Hematopoietic multipotent progenitor cell treated with erythropoietin and hydrocortisone succinate and interleukin-3 and kit ligand, for 8 days (in vitro differentiated cells): ENCODE measurements at places on chromosomes 1 and 21.

- DNase-seq = no peak
Measured at GRCh38 chr1:101105877-101106276, 80.3 kb upstream of the DPH5 start.

DNA sequence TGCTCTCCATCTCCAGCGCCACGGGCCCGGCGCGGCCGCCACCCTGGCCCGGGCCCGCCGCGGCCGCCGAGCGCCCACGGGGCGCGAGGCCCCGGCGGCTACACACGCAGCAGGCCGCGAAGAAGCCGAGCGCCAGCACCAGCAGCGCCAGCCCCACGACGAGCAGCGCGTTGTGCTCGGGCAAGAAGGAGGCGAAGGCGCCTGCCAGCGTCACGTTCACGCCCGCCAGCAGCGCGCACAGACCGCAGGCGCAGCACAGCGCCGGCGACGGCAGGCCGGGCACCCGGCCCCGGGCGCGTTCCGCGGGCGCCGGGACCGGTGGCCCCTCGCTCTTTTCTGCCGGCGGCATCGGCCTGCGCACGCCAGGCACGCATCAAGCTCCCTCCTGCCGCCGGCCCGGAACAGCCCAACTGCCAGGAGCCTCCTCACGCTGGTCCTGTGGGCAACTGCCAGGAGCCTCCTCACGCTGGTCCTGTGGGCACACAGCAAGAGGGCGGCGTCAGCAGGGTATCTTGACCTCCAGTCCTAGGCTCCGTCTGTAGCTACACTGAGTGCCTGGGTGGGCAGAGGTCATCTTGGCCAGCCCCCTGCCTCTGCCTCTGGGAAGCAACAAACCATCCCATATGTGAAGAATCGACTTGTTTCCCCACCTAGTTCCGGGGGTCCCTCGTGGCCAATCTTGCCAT is 18.1 kb downstream of the KNCN start:
- DNase-seq = peak; percentile 16

- no peak for DNase-seq
Measured at GRCh38 chr1:201312298-201312697, 29.0 kb downstream of the PKP1 start.

GRCh38 chr1:21834666-21835065 is 22.6 kb downstream of the LDLRAD2 start:
- DNase-seq = no peak

DNA sequence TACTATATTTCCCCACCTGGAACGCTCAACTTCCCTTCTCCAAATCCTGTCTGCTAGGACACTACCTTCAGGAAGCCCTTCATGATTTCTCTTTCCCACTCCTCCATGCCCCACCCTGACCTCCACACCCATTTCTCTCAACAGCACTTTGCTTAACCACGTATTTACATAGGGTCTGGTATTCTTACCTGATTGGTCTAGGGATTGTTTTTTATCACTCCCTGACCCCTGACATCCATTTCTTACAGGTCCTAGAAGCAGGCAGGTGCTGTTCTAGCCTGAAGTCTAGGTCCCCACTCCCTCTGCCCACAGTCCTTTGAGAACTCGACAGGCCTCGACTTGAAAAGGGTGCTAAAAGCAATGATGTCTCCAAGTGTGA is 47.5 kb downstream of the DMAP1 start:
- no peak for DNase-seq

DNA sequence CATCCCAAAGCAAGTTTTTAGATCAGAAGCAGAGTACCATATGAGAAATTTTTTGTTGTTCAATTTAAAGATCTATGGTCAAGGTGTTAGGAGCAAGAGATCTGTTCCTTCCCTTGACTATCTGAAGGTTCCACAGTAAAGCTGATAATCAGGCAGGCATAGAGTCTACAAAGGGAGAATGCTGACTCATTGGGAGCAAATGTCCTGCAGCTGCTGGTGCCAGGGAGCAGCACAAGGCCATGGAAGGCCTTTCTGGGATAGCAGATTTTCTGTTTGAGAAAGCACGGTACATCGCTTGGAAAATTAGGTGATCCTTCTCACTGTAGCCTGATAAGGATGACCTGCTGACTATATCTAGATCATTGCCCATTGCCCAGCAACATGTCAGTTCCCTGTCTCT is 210.1 kb upstream of the C1orf87 start:
- DNase-seq = peak; percentile 3

GRCh38 chr1:98763488-98764150 is 102.1 kb downstream of the SNX7 start:
- DNase-seq = no peak

DNA sequence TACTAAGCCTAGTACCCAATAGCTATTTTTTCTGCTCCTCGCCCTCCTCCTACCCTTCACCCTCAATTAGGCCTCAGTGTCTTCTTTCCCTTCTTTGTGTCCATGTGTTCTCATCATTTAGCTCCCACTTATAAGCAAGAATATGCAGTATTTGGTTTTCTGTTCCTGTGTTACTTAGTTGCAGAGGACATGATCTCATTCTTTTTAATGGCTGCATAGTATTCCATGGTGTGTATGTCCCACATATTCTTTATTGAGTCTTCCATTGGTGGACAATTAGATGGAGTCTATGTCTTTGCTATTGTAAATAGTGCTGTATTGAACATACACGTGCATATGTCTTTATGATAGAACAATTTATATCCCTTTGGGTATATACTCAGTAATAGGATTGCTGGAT is 106.9 kb upstream of the NR5A2 start:
- DNase-seq = no peak

DNA sequence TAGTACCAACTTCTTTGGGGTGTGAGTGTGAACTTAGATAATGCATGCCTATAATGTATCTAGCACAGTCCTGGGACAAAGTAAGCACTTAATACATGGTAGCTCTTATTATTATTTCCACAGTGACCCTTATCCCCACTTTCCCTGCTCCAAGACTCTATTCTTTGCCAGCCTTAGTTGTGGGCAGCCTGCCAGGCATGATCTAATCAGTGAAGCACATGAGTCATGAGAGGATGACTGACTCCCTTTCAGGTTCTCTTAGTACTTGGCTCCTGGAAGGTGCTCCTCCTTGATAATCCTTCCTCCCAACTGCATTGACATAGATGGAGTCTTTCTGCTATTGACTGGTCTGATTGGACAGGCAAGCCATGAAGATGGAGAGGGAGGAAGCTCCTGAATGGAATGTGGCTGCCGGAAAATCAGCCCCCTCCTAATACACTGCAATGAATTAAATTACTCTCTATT is 17.4 kb upstream of the GNG12 start:
- no peak for DNase-seq

GRCh38 chr1:81869307-81869706 is 68.6 kb downstream of the ADGRL2 start:
- no peak for DNase-seq

- DNase-seq = no peak
Measured at GRCh38 chr1:227740401-227740960, 5.2 kb downstream of the SNAP47 start.

DNA sequence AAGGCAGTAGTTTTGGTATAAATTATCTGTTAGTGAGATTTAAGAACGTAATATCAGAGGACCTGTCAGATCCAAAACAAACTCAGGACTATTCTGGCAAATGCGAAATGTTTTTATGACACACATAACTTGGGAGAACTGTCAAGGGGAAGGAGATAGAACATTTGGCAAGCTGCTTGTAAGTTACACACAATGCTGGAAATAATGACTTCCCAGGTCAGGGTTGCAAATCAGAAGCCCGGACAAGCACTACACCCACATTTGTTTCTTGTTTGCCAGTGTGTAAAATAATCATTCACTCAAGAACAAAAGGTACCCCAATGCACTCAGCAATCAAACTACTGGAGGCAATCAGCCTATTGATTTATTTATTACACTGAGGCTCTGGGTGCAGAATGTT is 354.7 kb downstream of the KCNH1 start:
- no peak for DNase-seq

DNA sequence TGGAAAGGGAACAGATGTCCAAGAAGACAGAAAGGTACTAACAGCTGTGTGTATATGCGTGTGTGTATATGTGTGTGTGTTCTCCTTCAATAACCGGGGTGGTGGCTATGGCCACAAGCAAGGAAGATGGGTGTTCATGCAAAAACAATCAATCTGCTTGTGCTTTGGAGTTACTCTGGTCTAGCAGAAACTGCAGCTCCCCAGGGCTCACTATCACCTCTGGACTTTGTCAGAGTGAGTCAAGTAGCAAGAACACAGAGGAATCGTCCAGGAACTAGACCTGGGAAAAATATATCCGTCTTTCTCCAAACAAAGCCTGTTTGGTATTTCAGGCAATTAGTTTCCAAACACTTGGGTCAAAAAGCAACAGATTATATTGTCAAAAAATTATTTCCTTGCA is 68.6 kb downstream of the GNG12 start:
- no peak for DNase-seq

GRCh38 chr1:28905921-28906666 is 8.3 kb upstream of the EPB41 start:
- DNase-seq = peak; percentile 24

GRCh38 chr1:147238053-147238902 is 4.2 kb upstream of the CHD1L start:
- DNase-seq = no peak

GRCh38 chr1:43372172-43372571 is 4.4 kb upstream of the ELOVL1 start:
- no peak for DNase-seq

DNA sequence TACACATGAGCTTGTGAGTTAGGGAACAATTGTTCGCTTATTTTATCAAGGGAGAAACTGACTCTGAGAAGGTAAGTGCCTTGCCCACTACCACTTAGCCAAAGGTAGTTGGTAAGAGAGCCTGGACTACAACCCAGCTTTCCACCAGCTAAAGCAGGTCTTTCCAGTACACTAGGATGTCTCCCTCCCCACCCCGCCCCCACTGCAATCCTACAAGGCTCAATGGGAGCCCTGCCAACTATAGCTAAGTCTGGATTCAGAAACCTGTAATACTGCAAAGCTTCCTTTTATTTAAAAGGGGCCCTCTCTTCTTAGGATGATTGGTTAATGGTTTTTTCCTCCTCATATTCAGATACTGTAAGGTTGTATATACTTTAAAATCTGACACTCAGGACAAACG is 102.0 kb upstream of the C8B start:
- DNase-seq = no peak

GRCh38 chr1:177571076-177571475 is 398.8 kb downstream of the SEC16B start:
- no peak for DNase-seq

GRCh38 chr1:155000411-155000725 is 2.2 kb upstream of the ZBTB7B start:
- DNase-seq = no peak

DNA sequence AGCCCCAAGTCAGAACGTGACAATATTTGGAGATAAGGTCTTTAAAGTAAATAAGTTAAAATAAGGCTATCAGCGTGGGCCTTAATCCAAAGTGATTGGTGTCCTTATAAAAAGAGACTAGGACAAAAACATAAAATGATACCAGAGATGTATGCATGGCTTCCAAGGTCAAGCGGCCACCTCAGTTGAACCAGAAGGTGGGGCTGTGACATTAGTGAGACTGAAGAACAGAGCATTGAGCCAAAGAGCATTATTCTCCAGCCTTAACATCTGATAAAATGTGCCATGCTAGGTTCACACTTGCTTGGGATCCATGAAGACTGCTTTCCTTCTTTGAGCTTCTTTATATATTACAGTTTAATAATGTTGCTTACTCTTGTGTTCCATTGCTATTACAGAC is 554.6 kb downstream of the PLA2G4A start:
- peak; percentile 13 for DNase-seq

GRCh38 chr1:180633057-180634056 is 1.5 kb downstream of the XPR1 start:
- DNase-seq = peak; percentile 36

GRCh38 chr1:87330057-87330884 is 1.6 kb downstream of the LMO4 start:
- DNase-seq = peak; percentile 52

- no peak for DNase-seq
Measured at GRCh38 chr1:44472620-44473525, 67.8 kb downstream of the RNF220 start.

DNA sequence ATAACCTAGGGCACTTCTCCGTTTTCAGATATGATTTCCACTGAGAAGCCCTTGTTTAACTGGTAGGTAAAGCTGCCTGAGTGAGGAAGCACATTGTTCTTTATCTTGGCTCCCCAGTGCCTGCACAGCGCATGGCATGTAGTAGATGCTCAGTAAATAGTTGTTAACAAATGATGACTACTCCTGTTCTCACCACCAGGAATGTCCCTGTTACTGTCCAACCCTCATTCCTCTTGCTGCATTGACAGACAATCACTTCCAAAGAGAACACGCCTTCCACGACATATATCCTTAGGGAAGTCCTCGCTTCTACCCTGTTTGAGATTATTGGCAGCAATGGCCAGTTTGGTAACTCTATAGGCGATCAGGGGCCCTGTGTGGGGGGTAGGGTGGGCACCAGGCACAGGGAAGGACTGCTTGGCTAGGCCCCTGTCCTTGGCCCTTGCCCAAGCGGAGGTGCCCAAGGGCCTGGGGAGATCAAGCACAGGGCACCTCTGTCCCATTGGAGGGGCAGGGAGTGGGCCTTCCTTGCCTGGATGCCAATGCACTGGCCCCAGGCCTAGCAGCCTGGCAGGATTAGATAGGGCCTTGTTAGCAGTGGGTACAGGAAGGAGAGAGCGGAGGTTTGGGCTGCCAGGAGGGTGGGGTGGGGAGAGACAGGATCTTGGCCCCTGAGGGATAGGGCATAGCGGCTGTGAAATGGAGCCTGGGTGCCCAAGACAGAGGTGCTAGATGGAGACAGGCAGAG is 10.2 kb downstream of the NES start:
- no peak for DNase-seq

- peak; percentile 32 for DNase-seq
Measured at GRCh38 chr1:230295367-230295766, 130.8 kb downstream of the PGBD5 start.

- DNase-seq = no peak
Measured at GRCh38 chr21:39037807-39038405, 145.3 kb downstream of the PSMG1 start.

- no peak for DNase-seq
Measured at GRCh38 chr1:91617285-91617765, 116.7 kb downstream of the CDC7 start.

- no peak for DNase-seq
Measured at GRCh38 chr1:226974544-226975258, 34.6 kb downstream of the COQ8A start.

- DNase-seq = no peak
Measured at GRCh38 chr1:29129916-29130315, 6.2 kb upstream of the TMEM200B start.

- DNase-seq = peak; percentile 72
Measured at GRCh38 chr1:17239420-17239819, 9.5 kb upstream of the PADI3 start.

- peak; percentile 43 for DNase-seq
Measured at GRCh38 chr1:171245458-171246064, 2.7 kb upstream of the FMO1 start.

GRCh38 chr1:207027206-207027777 is 5.3 kb downstream of the C1orf116 start:
- no peak for DNase-seq
